ENCODE measurements at places on chromosomes 11 and 22.

DNA sequence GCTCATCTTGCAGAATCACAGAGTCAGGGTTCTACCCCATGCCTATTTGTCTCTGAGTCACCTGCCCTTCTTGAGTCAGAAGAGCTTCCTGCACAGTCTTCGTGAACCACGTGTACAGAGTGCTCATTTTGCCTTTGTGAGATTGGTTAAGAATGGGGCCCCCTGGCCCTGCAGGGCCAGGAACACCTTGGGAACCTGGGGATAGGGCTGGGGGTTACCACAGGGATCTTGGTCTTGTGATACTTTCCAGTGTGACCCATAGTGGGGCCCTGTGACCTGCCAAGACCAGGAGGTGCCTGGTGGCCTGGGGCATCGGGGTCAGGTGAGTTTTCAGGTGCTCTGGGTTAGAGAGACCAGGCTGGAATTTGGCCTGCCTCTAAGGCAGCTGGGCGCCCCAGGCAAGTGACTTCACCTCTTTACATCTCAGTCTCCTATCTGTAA lies 9.4 kb downstream of the TMPRSS13 start:
- no peak for DNase-seq

GRCh38 chr22:34960005-34960404 lies 106.0 kb upstream of the ISX start:
- DNase-seq: no peak

DNA sequence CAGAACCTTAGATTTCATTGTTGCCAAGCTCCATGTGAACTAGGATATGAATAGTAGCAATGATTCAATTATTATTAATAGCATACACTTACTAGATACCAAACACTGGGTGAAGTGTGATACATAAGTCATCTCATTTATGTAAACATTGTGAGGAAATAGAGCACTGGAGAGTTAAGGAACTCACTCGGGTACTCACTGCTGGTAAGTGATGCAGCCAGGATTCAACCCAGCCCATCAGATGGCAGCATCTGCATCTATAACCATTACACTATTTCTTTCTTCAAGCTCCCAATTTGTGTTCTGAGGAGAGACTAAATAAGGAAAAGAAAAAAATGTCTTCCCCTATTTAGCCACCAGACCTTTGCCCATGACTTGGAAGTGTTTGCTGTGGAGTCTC lies 10.2 kb upstream of the ALG8 start:
- peak; percentile 15 for DNase-seq

DNA sequence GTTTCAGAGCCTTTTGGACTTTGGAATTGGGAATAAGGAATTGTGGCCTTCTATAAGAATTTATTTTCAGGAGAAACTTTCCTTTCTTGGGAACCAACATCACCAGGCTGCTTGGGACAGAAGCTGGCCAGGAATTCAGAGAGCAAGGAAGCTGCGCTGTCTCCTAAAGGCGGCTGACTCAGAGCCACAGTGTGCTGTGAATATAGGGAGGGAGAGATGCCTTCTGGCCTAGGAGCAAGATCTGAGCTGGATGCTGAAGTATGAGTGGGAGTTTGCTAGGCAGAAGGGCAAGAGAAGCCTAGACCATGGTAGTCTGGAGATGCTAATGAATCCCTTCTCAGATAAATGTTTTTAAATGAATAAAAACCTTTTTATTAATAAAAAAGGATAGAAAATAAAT lies 213.7 kb upstream of the TBCEL start:
- DNase-seq: no peak

GRCh38 chr11:41281131-41281742 lies 178.2 kb downstream of the LRRC4C start:
- DNase-seq: no peak

- no peak for DNase-seq
These were observed 411 bp upstream of the EXPH5 start for GRCh38 chr11:108593923-108594434.

DNA sequence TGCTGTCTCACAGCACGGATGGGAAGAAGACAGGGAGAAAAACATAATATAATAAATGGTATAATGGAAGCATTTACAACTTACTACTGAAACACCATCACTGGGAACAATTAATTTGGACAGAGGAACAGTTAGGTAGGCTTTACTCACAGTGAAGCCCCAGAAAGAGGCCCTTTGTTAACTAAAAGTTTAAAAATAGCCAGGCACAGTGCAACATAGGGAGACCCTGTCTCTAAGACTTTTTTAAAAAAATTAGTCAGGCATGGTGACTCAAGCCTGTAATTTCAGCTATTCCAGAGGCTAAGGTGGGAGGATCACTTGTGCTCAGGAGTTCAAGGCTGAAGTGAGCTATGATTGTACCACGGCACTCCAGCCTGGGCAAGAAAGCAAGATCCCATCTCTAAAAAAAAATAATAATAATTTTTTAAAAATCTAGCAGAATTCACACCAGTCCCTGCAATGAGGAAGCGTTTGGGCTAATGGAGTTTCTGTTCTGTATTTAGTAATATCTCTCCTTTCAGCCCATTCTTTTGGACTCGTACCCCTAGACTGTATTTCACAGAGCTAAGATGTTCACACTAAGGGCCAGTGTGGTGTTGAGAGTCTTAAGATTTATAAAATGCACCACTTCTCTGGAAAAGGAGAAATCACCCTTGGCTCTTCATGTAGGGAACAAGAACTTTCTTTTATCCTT lies 275.5 kb downstream of the SOX6 start:
- DNase-seq: no peak

- no peak for DNase-seq
These were observed 58.6 kb upstream of the EIF3D start for GRCh38 chr22:36587289-36588154.

DNA sequence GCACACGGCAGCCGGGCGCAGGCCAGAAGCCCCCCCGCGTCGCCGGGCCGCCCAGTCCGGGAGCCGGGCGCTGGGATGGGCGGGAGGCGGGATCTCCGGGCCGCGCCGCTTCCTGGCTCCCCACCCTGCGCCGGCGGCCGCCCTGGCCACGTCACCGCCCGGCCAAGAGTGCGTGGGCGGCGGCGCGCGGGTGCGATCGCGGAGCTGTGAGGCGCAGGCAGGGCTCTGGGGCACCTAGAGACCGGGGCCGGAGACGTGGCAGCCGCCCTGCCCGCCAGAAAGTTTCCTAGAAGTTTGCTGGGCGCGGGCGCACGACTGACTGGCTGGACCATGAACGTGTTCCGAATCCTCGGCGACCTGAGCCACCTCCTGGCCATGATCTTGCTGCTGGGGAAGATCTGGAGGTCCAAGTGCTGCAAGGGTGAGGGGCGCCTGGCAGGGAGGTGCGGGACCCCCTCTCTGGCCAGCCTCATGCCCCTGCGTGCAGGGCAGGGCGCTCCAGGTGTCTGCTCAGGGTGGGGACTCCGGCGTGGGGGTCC lies at the start of gene KDELR3:
TSS of gene KDELR3 (plus strand) at position 193 of the 539 bp plus-strand sequence. CDS start at position 331, 138 bp downstream.
- DNase-seq: peak; percentile 35

DNA sequence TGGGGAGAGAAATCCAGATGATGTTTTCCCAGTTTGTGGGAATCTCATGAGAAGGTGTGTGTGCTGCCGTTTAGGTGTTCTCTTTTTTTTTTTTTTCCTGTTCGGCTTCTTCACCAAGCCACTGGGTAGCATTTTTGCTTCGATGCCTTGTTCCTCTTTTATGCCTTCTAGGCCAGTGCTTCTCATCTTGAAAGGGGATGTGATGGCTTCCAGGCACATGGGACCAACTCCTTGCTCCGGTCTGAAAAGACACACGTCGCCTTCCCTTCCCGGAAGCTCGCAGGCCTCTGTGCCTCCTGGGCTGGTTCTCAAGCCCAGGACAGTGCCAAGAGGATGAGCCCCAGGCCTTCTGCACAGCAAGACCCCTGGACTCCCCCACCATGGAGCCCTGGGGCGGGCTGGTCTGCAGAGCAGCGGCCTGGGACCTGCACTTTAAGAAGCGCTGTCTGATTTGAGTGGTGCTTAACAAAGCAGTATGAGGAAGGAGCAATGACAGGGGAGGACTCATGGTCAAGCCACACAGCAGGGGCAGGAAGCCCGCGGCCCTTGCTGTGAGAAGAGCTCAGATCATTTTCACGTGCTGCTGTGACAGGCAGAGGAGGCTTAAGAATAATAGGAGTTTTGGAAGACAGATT lies 158.8 kb downstream of the MPPED1 start:
- DNase-seq: no peak

- no peak for DNase-seq
These were observed 988 bp downstream of the MGAT3 start for GRCh38 chr22:39457556-39458443.

DNA sequence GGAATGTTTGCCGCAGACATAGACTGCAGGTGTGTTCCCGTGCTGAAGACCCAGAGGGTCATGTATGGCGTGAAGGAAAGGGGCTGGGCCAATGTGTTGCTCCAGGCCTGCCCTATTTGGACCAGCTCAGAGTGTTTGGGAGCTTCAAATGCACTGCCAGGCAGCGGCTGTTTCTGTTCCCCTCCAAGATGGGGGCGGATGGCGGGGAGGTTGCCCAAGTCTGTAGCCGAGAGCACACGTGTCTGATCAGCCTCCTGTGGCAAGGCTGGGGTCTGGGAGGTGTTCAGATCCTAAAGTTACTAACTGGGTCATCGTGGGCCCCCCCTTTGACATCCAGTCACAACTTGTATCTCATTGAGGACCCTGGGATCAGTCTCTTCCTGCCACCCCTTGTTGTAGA lies 45.5 kb downstream of the CACNA1I start:
- DNase-seq: no peak

DNA sequence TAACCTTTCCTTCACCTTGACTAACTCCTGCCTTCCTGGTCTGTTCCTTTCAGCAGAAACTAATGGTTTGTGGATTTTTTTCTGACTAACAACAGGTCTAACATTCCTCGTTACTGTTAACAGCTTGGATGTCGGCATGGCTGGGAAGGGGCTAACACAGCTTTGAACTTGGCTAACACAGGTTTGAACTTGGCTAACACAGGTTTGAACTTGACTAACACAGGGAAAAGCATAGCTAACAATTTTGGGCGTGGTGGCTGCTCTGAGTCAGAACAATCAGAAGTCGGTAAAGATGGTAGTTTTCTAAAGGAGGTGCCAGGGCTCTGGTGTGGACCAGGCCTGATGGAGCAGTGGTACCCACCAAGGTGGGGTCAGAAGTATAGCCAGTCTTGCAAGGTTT lies 16.1 kb downstream of the MIAT start:
- DNase-seq: peak; percentile 25

DNA sequence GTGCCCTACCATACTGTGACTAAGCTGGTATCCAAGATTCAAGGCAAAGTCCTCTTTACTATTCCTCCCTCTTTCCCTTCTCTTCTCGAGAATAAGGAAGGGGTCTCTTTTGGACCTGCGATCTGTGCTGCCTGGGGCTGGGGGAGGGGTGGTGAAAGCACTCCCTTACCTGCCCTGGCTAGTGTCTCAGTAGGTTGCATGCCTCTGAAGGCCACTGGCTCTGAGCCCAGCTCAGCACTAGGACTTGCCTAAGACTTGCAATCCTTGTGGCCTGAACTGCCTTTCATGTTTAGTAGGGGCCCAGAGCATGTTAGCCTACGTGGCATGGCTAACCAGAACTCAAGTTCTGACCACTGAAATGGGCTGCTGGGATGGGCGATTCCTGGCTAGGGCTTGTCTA lies 13.0 kb upstream of the REXO2 start:
- no peak for DNase-seq

GRCh38 chr22:26849575-26849974 lies 192.2 kb downstream of the MIAT start:
- DNase-seq: no peak

DNA sequence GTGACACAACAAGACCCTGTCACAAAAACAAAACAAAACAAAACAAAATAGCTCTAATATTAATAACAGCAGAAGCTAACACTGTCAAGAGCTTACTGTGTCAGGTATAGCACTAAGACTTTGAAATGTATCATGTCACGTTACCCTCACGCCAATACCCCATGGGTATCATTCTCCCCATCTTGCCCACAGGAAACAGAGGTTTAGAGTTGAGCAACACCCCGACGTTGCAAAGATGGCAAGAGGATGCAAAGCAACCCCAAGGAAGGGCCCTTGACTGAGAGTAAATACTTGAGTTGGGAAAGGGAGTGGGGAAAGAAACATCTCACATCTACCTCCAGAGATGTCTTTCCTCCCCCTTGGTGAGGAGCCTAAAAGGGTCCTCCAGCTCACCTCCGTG lies 366.8 kb downstream of the LARGE1 start:
- no peak for DNase-seq

GRCh38 chr11:12356944-12357655 lies 20.3 kb upstream of the PARVA start:
- DNase-seq: peak; percentile 18

- no peak for DNase-seq
These were observed 404.5 kb downstream of the LARGE1 start for GRCh38 chr22:33515795-33516194.

- no peak for DNase-seq
These were observed 6.2 kb upstream of the FAM83F start for GRCh38 chr22:39988386-39989114.

DNA sequence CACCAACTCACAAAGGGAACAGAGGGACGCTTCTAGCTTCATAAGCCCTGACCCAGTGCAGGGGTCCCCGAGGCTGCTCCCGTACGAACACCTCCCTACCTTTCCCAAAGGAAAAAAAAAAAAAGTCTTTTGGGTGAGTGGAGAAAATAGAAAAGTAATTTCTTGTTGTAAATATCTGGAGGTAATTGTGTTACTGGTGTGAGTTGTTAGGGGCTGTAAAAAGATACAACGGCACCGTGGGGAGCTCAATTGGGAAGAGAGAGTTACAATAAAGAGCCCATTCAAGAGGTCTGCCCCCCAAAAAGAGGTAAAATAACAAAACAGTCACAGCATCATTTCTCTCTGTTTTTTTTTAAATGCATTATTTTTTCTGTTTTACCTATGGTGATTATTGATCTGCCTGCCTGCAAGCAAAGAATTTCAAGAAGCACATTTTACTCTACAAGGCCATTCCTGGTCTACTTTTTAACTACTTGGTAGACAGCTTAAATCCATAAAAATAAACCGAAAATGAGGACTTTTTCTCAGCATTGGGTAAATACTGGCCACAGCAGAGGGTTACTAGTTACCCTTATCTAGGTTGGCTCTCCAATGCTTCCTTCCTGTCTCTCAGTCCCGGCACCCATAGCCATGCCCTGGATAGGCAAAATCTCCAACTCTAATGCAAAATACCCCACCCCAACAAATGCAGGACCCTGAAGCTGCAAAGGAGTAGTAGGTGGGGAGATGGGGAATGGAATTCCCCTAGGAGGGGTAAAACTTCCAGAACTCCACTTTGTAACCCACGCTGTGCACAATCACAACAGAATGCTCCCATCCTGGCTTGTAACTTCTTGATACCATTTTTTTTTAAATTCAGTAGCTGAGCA lies 3.1 kb downstream of the PAX6 start:
- DNase-seq: no peak

DNA sequence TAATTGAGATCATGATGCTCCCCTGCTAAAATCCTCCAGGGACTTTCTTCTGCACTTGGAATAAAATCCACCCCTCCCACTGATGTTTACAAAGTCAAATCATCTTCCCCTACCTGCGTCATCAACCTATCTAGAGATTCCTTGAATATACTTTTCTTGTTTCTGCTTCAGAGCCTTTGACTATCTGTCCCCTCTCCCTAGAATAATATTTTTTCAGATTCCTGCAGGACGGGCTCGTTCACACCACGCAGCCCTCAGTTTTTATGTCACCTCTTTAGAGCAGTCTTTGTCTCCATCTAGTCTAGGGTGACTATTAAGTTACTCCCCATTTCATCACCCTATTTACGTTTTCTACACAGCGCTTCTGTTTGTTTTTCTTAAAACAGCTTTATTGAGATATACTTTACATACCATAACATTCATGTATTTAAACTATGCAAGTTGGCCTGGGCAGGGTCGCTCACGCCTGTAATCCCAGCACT lies 94.8 kb upstream of the SESN3 start:
- DNase-seq: no peak

GRCh38 chr11:18768472-18768901 lies 23.1 kb downstream of the PTPN5 start:
- no peak for DNase-seq

All from CD4-positive, alpha-beta T cell treated with Interleukin-10 for 1 hour (primary cell).